ENCODE measurements at places on chromosomes 3 and 15.

GRCh38 chr3:179027326-179027900, 44.2 kb downstream of the ZMAT3 start:
- DNase-seq = no peak

DNA sequence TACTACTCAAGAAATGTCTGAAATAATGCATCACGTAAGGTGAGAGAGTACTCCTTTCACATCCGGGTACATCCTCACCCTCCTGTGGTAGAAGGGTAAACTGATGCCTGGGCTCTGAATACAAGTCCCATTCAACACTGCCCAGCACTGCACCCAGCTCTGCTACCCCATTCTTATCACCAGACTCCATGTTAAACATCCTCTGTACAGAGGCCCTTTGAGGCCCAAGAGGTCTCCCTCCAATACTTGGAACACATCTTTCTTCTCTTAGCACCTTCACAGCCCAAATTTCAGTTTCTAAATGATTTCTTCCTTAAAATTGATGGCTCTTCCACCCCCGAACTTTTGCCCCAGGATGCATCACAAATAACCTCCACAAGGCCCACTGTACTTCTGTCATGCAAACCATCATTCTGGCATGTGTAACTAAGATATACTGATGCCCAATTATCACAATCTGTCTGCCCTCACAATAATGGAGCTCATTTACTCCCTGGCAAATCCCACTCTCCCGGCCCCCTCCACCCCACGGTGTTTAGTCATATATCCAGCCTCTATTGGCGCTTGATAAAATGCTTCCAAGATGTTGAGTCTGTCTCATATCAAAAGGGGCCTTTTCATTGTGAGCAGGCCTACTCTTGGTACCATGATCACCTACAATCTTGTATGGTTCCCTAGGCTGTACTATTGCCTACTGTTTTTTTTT, 12.6 kb upstream of the GPX1 start:
- DNase-seq = no peak

GRCh38 chr15:35289024-35289617, 204.0 kb upstream of the NANOGP8 start:
- no peak for DNase-seq

DNA sequence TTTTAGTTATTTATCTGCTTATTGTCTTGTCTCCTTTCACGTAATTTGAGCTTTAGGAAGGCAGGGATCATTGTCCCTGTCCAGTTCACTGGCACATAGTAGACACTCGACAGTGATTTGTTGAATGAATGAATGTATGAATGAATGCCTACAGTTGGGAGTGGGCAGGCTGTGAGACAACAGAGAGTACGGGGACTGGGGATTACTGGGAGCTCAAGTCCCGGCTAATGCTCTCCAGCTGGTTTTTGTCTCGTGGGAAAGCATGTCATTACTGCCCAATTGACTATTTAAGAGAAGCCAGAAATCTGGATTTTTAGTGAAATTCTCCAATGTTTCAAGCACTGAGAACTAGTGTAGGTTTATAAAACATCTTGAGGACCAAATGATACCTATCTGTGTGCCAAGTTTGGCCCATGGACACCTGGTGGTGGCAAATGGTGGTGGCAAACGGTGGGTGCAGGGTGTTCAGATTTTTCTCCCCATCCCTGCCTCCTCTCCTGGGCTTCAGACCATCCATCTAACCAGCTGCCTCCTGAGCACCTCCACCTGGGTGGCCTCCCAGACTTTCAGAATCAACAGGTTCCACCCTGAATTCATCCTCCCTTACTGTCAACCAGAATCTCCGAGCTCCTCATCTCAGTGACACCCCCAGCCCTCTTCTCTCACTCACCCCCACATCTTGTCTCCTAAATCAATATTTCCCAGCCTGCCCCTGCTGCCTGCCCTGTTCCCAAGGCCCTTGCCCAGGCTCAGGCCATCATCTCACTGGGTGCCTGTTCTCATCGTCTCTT, 36.2 kb upstream of the TRH start:
- no peak for DNase-seq

DNA sequence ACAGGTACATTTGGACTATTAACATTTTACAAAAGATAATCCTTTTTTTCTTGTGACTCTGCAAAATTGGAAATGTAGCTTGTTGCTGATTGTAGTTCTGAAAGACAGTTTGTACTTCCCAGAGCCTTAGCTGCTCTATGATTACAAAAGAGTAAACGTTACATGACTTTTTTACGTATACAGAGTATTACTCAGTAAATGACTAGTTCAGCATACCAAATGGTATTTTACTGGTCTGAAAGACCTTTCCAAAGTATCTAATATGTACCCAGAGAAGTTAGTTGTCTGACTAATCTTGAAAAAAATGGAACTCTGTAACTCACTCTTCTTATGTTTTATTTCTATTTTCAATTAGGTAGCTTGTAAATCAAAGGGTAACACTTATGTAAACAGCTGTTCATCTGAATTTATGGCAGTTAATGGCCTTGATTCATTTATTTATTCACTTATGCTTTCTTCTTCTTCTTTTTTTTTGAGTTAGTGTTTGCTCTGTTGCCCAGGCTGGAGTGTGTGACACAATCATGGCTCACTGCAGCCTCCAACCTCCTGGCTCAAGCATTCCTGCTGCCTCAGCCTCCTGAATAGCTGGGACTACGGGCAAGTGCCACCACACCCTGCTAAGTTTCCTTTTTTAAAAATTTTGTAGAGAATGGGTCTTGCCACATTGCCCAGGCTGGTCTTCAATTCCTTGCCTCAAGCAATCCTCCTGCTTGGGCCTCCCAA, 151.7 kb downstream of the C3orf38 start:
- DNase-seq = no peak

Data from activated CD4-positive, alpha-beta T cell treated with anti-CD3 and anti-CD28 coated beads, Interleukin-2, amount 50 U/mL, for 24 hours (primary cell).